ENCODE measurements at places on chromosomes 6 and 20. TPM values are rescaled to one million over a fixed set of nuclear protein-coding genes. Genes with fewer than 3 reads are reported as not detected.
A peak's percentile ranks its signal among the peaks of the same experiment; 100 is the strongest.

DNA sequence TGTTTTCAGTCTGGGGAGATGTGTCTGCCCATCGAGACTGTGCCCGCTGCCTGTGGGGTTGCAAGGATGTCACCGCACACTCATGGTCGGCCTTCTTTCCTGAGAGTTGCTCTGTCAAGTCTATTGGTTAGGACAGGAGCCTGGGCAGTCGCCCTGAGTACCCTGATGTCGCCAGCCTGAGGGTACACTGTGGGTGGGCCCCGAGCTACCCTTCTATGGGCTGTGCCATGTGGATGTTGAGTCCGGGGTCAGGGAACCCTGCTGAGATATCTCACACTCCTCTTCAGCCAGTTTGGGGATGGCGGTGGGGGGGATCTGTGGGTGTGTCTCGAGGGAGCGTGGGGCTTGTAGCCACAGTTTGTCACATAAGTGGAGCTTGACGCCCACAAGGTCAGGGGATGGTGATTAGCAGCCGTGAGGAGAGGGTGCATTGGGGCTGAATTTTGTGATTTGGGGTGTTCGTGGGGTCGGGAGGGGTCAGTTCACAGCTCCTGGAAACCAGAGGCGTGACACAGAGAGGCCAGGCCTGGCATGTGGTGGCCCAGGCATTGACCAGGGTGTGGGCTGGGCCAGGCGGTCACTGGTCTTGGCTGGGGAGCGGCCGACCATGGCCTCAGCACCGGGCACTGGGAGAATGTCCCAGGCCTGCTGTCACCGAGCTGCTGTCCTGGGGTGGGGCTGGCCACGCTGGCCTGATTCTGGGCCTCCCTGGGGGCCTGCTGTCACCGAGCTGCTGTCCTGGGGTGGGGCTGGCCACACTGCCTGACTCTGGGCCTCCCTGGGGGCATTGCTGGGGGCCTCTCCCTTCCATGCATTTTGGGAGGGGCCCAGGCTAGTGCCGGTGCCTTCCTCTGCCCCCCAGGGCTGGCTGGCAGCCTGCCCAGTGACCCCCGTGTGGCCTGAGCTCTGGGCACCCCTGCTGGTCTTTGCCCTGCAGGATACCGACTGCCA, 1.6 kb upstream of the NPBWR2 start:
- no peak for DNase-seq

GRCh38 chr6:50276771-50277261, 227.1 kb upstream of the DEFB112 start:
- no peak for DNase-seq

DNA sequence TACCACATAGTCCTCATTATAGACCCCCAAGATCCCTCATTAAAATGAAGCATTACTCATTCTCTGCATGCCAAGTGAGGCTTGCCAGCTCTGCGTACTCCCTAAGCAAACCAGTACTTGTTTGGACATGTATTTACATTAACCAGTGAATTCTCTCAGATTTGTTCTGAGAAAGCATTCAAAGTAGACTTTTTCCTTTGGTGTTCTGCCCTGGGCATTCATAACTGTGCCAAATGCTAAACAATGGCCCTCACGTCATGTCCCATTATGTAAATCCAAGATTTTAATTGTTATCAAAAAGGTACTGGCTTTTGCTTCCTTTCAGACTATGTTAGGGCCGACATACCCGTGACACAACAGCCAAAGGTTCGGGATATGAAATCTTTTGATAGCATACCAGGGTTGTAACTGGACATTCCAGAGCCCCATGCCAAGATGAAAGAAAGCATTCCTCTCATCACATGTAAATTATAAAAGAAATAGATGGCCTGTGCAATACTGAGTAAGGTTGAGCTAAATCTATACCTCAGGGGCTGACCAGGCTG, 164.2 kb downstream of the ADAT2 start:
- DNase-seq: peak; percentile 24

GRCh38 chr6:23524548-23524947, 601.5 kb upstream of the NRSN1 start:
- DNase-seq: no peak

- DNase-seq: no peak
These were observed 209.8 kb downstream of the SOD2 start for GRCh38 chr6:159483259-159483658.

DNA sequence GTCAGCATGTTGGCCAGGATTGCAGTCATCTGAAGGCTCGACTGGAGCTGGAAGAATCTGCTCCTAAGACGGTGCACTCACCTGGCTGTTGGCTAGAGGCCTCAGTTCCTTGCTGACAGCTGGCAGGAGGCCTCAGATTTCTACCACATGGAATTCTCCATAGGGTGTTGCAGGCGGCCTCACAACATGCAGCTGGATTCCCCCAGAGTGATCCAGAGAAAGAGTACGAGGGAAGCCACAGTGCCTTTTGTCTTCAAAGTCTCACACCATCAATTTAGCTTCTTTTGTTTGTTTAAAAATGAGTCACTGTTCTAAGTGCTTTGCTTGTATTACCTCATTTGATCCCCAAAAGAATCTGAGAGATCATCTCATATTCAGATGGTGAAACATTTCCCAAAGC, 65.5 kb upstream of the FYN start:
- no peak for DNase-seq

- DNase-seq: no peak
These were observed 48.1 kb upstream of the MYL9 start for GRCh38 chr20:36493051-36493800.

GRCh38 chr20:34859367-34859766, 13.3 kb downstream of the GGT7 start:
- DNase-seq: no peak

- no peak for DNase-seq
These were observed 377.1 kb downstream of the FOXA2 start for GRCh38 chr20:22207280-22207679.

DNA sequence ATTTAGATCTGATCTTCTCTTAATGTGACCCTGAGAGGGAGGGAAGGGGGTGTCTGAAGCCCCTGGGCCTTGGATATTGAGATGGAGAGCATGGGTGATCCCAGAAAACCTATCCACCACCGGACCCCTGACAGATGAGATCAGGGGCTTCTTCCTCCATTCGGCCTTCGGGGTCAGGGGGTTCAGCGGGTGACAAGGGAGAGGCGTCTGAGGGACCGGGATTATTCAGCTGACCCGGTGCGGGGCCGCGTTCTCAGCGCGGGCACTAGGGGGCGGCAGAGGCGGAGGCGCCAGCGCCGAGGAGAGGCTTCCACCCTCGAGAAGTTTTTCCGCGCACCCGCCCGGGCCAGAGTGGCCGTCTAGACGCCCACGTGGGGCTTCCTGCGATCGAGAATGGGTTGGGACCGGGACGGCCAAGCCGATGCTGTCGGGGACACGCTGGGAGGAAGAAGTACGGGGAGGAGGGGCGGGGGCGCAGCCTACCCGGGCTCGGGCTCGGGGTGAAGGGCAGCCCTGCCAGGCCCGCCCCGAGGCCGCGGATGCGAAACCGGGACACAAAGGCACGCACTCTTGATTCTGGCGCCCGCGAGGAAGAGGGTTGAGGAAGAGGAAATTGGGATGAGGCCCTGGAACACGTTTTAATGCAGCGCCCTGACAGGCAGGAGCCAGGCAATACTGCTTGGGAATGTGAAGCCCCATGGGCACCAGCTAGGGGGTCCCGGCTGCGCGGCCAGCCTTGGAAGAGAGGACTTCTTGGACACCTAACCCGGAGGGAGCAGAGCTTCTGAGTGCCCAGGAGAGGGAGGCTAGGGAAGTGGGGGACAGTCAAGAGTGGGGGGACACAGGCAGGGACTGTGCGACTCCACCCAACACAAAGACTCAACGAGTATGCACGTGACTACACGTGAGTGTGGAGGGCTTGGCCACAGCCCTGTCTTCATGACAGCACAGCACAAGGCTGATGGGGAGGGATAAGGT, 30.6 kb downstream of the COL11A2 start:
- DNase-seq: peak; percentile 83

DNA sequence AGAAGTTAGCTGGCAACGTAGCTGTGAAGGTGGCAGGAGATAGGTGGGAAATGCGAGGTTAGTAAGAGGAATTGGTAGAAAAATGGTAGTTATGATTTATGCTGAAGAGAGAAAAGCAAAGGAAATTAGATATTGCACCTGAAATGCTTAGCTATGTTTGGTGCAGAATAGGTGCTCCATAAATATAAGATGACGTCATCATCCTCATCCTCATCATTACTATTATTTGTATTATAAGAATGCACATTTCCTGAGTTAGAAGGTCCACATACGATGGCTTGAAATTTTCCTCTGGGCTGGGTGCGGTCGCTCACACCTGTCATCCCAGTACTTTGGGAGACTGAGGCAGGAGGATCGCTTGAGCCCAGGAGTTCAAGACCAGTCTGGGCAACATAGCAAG, 39.5 kb upstream of the ANGPT4 start:
- no peak for DNase-seq

DNA sequence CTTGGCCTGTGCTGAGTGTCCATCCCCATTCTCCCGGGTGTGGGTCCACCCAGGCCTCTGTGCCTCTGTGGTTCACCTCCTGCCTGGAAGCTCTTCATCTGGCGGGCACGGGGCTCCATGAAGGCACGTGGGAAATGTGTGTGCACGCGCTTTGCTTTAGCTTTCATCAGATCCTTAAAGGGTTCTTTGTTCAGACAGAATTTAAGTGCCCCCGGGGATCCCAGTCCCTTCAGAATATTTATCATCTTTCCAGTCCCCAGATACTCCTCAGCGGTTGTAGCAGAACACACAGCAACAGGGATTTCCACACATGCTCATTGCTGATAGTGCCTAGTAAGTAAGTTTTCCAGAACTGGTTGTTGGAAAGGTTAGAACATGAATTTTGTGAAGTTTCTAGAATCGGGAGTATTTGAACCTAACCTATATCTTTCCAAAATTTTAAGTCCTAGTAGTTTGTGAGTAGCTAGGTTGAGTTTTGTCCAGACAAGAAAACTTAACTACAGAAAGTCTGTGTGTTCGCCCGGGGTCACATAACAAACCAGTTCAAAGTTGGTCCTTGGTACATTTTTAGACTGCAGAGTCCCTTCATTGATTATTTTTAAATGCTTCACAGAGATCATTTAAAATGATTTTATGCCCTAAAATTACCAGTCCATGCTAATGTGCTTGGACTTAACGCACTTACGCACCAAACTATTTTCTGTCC, 67.7 kb downstream of the RPP40 start:
- DNase-seq: no peak

GRCh38 chr6:170448317-170448716, 104.8 kb downstream of the PSMB1 start:
- no peak for DNase-seq

- DNase-seq: no peak
These were observed 85.1 kb upstream of the CNKSR3 start for GRCh38 chr6:154595538-154595937.

DNA sequence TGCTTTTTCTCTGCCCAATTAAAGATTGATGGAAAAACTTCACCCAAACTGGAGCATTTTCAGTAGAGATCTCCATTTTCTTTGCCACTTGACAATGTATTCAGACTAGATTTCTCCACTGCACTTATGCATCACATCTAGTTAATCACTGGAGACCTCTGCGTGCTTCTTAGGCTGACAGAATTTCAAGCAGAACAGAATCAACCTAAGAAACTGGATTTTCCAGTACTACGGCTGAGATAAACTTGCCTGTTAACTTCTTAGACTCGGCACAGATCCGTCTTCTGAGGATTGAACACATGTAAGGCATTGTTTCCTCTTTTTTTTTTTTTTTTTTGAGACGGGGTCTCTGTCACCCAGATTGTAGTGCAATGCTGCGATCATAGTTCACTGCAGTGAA, 139.2 kb downstream of the LRRC1 start:
- DNase-seq: no peak

- no peak for DNase-seq
These were observed 41.0 kb upstream of the EMILIN3 start for GRCh38 chr20:41407607-41408006.

DNA sequence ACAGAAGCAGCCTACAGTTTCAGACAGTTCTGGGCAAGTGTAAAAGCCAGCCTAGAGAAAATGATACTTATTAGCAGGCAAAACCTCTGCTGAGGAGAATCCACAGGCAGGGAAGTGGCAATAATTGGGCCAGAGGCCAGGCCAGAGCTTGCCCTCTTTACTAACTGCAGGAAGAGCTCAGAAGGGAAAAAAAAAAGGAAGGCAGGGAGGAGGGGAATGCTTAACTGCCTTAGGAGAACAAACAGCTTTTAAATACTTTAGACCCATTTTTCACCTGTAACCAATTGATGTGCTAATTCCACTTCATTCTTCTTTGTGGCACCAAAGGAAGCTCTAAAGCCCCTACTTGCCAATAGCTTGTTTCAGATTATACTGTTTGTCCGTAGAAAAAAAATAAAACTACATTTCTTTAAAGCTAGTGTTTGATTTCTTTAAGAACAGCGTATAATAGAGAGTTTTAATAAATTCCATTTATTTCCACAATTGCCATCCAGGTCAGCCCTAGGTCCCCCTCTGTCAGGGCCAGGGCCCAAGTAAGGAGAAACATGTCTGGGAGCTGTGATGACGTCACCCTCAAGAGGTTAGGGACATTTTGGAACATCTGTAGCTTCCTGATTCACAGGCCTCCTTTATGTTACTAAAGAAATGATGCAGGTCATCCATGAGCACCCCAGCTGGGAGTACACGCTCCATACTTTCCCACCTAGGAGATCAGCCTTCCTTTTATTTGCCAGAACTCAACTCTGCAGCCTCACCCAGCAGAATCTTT, 384.3 kb downstream of the CDC5L start:
- DNase-seq: no peak

DNA sequence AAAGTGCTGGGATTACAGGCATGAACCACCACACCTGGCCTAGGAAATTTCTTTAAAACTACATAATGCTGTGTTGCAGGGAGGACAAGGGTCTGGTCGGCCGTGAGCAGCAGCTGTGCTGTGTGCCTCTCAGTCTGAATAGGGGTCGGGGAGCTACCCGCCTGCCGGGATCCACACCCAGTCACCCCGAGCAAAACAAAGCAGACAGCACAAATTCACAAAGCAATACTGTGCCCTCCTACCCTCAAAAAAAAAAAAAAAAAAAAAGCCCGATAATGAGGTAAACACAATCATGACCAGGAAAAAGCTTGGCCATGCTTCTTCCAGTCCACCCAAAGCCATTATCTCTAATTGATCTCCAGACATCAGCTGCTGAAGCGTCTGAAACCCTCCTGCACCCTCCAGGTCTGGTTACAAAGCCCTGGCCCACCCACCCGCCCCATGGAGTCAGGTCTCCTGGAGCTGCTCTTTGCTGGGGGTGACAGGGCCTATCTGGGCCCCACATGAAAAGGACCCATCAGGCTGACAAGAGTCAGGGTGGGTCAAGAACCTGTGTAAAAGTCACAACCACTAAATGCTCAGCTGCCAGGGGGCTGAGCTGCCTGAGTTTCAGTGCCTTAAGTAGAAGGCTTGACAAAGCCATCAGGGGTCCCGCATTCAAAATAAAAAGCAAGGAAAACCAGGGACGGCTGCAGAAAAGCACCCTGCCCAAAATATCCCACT, 88.2 kb downstream of the NOL4L start:
- peak; percentile 32 for DNase-seq

GRCh38 chr6:30719356-30719755, 796 bp upstream of the TUBB start:
- no peak for DNase-seq

GRCh38 chr20:37543828-37544227, 16.2 kb upstream of the BLCAP start:
- DNase-seq: no peak

GRCh38 chr6:138012682-138013081, 94.5 kb downstream of the PERP start:
- no peak for DNase-seq

The CCN5 gene
- 0.09 TPM for polyA plus RNA-seq

The BPIFB1 gene
- not detected for polyA plus RNA-seq

The GABRR1 gene
- 1.2 TPM for polyA plus RNA-seq

The KIZ gene
- 15.5 TPM for polyA plus RNA-seq

The AIF1 gene
- 15.1 TPM for polyA plus RNA-seq

The EPPIN gene
- polyA plus RNA-seq: not detected

The BIRC7 gene
- not detected for polyA plus RNA-seq

The NKAIN4 gene
- polyA plus RNA-seq: 28.8 TPM

The BTNL2 gene
- polyA plus RNA-seq: 0.41 TPM

The ENPP5 gene
- 4.8 TPM for polyA plus RNA-seq

The PARD6B gene
- polyA plus RNA-seq: 0.35 TPM
